ENCODE measurements at places on chromosomes 12 and 14.

GRCh38 chr12:106873983-106874382 is 81.7 kb upstream of the TMEM263 start:
- no peak for DNase-seq

- no peak for DNase-seq
These were observed 1153.5 kb downstream of the AACS start for GRCh38 chr12:126218697-126219096.

DNA sequence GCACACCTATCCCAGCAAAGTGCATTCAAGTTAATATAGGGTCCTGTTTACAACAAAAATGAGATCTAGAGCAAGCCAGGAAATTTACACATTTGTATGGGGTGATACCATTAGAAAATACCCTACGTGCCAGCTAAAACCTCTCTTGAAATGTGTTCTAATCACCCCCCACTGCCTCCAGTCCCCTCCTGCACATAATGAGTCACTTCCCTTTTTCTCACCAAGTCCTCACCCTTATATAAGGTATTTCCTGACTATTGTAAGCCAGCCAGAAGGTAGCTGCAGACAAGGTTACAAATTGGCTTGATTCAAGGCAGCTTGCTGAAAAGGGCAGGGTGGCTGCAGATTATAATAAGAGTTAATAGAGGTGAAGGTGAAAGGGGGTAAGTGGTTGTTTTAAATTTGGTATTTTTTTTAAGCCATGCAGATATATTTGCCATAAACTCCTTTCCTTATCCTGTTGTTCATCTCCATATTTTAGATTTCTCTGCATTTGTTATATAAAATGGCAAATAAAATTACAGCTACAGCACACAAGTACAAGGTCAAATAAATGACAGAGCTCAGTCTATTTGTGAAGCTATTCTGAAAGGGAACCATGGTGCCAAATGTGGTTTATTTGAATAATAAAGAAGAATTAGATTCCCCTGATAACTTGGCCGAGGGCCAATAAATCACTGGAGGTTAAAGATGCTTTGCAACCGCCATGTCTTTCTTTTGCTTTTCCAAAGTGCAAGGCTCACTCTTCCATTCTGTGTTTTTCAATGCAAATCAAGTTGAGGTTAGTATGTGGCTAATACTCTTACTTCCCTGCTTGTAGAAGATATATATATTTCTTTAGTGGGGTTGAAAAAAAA is 385.9 kb downstream of the EGLN3 start:
- no peak for DNase-seq

- no peak for DNase-seq
These were observed 68.7 kb downstream of the RGS6 start for GRCh38 chr14:72000907-72001306.

- DNase-seq, result no peak
These were observed 867.2 kb downstream of the BCL11B start for GRCh38 chr14:98404811-98405210.

GRCh38 chr12:42683266-42683665 is 93.7 kb upstream of the PRICKLE1 start:
- DNase-seq, result no peak

DNA sequence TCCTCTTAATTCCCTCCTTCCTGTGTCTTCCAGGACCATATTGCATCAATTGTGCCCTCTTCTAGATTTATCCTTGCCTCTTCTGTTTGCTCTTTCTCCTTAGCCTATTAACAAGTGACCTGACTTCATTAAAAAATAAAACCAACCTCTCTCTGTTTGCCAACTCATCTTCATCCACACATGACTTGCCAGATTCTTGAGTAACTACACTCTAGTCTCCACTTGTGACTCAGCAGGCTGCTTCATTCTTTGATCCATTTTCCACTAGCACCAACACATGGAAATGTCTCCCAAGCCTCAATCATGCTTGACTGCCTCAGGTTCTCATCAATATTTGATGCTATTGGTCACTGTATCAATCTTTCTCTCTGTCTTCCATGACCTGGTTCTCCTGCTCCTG is 492.4 kb upstream of the TMPO start:
- no peak for DNase-seq

DNA sequence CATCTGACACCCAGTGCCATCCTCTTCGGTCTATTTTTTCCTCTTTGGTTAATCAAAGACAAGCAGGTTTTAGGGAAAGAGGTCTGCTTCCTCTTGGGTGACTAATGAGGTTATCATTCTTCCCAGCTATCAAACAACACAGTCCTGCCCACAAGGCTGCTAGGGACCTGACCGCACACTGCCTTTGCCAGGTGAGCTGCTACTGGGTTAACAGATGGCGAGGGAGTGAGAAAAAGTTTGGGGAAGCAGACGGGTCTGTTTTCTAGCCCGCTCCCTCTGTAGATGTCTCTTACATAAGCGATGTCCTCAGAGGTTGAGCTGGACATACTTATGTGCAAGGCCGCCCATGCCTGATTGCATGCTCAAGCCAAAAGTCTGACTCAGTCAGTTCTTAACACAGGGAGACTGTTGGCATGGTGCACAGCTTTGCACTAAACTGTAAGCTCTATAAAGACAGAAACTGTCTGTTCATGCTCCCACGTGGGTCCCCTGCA is 94.1 kb downstream of the SLC15A4 start:
- no peak for DNase-seq

GRCh38 chr14:50312734-50313054 is 570 bp downstream of the DMAC2L start:
- no peak for DNase-seq

- no peak for DNase-seq
These were observed 616.6 kb downstream of the CCER1 start for GRCh38 chr12:90338365-90338764.

- peak; percentile 38 for DNase-seq
These were observed 122.1 kb downstream of the CALM1 start for GRCh38 chr14:90518941-90519256.

- DNase-seq, result no peak
These were observed 210.1 kb downstream of the TMEM132D start for GRCh38 chr12:129693731-129694130.

DNA sequence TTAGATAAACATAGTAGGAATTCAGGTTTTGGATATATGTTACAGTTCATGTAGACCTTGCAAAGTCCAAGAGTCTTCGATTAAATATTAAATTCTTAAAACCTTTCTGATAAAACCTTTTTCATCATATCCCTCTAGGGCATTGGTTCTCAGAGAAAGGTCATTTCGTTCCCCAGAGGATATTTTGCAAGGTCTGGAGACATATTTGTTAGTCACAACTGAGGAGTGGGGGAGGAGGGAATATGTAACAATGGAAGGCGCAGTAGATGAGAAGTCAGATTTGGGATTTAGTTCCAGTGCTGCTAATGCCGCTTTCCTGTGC is 5.3 kb downstream of the TMEM253 start:
- DNase-seq, result no peak

- no peak for DNase-seq
These were observed 118.0 kb downstream of the SINHCAF start for GRCh38 chr12:31207799-31208465.

GRCh38 chr14:22887260-22887989 is 4.4 kb downstream of the REM2 start:
- DNase-seq, result no peak

DNA sequence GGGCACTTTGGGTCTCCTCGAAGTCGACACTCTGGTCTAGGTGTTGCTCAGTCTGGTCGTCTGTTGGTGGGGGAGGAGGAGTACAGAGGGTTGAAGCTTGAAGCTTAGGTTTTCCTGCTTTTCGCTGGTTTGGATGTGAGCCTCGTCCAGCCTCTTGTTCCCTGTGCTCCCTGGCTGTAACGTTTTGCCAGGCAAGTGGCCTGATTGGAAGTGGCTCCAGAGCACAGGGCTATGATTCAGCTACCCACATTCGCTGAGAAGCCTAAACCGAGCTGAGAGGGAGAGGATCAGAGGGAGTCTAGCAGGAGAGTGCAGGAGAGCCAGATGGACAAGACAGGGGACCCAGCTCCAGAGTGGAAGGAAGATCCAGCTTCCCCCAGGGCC is 6.1 kb downstream of the HOXC10 start:
- no peak for DNase-seq

GRCh38 chr12:70255311-70255710 is 12.1 kb downstream of the CNOT2 start:
- no peak for DNase-seq

DNA sequence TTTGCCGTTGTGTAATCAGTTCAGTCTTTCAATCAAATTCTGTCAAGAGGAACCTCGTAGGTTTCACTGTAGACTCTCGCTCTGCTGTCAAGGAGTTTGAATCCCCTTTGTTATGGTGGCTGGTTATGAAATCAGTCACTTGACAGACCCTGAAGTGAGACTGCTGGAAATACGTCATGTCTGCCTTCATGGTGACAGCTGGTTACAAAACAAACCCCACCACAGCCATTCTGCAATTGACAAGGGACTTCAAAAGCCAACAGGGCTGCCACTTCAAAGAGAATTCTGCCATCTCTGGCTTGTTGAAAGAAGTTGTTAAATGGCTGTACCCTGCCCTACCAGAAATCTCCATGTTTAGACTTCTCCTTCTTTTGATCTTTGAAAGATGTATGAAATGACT is 286.9 kb downstream of the ERC1 start:
- DNase-seq, result no peak

GRCh38 chr14:74829251-74829650 is 46.7 kb downstream of the PROX2 start:
- DNase-seq, result no peak

GRCh38 chr14:105098316-105098715 is 33.1 kb upstream of the GPR132 start:
- DNase-seq, result no peak

DNA sequence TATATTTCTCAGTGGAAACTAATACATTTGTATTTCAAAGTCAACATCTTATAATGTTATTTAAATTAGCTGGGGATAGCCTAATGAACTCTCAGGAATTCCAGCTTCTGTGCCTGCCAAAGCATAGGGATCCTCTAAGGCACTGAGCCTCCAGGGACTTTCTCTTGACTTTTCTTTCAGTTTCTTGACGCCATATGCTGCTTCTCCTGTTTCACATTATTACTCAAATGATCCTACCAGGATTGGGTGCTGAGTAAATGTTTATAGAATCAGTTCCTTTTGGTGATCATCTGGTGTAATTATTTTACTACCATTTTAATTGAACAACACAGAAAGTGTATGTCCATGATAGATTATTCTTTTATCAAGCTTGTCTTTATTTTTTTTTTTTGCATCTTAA is 7.9 kb downstream of the METTL25 start:
- DNase-seq, result no peak

DNA sequence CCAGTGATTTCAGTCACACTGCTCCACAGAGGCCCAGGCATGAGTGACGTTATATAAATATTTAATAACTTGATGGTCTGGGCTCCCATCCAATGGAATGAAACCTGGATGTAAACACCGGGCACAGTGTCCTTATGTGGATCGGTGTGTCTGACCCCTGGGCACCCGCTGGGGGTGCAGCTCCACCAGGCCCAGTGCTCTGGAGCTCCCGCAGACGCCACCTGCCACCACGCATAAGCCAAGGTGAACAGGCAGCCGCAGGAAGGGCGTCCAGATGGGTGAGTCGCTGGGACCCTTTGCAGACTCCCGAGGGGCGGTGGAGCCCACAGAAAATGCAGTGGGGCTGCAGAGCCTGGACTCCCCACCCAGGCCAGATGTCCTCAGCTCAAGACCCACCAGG is 121.6 kb downstream of the SCARB1 start:
- no peak for DNase-seq

DNA sequence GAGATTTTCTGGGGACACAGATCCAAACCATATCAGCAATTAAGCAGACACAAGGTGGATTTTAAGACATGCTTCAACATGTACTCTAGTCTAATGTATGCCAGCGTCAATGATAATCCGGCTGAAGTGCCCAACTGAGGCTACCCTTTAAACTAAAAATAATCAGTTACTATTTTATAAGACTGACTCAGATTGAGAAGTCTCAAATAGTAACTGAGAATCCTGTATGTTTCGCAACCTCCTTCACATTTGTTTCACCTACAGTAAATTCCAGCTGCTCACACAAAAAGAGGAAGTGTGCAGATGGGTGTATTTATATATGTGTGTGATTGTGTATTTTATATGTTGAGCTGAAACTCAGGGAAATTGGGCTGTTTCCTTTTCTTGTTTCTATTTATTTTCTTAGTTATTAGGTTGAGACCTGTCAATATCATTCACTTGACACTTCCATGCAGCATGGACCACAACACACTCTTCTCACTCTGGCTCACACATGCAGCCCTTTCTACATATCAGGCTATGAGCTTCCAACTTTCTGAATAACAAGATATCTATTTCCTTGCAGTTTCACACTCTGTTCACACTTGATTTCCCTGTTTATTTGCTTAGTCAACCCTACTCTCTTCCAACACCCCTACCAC is 1224.9 kb upstream of the TMEM132C start:
- no peak for DNase-seq

DNA sequence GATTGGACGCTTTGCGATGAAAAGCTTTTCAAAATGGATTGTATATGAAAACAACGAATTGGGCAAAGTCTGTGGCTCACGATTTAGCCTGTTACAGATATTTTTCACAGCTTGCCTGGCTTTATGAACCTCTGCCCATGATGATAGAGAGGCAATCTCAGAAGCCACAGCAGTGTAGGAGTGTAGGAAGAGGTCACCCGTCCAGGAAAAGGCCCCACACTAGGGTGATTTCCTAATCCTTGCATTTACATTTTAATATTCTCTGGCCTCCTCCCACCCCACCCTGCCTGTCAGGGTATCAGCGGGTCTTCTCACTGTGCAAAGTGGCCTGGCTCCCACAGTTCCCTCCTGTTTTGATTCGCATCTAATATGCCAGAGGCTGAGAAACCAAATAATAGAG is 81.8 kb upstream of the FOXN3 start:
- DNase-seq, result no peak

DNA sequence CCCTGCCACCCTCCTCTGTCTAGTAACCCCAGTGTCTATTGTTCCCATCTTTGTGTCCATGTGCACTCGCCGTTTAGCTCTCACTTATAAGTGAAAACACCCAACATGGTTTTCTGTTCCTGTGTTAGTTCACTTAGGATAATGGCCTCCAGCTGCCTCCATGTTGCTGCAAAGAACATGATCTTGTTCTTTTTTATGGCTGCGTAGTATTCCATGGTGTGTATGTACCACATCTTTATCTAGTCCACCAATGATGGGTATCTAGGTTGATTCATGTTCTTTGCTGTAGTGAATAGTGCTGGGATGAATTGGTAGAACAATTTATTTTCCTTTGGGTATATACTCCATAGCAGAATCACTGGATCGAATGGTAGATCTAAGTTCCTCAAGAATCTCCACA is 51.0 kb upstream of the RFLNA start:
- no peak for DNase-seq

GRCh38 chr14:55084401-55085059 is 33.1 kb downstream of the MAPK1IP1L start:
- DNase-seq, result no peak

GRCh38 chr12:10115890-10116289 is 14.1 kb downstream of the CLEC7A start:
- no peak for DNase-seq

Measured in activated naive CD4-positive, alpha-beta T cell treated with anti-CD3 and anti-CD28 coated beads, Interleukin-2, amount 50 U/mL, for 16 hours (primary cell).